ENCODE measurements at places on chromosomes 6 and 20.

- no peaks in the 10 kb centered on the region for H3K4me1 ChIP-seq
- no peaks in the 10 kb centered on the region for H3K27me3 ChIP-seq
- H3K27ac ChIP-seq, result no peak overlapping the region
- peaks cover 8% of the 10 kb centered on the region for H3K36me3 ChIP-seq
- DNase-seq, result no peak
- no peak overlapping the region for H3K4me3 ChIP-seq
These were observed 56.6 kb downstream of the SNX14 start for GRCh38 chr6:85537055-85537494.

GRCh38 chr6:16419636-16420336, 181.4 kb downstream of the GMPR start:
- peaks cover 61% of the 10 kb centered on the region for H3K4me1 ChIP-seq
- no peaks in the 10 kb centered on the region for H3K36me3 ChIP-seq
- peak overlapping the region; percentile 69 for H3K27ac ChIP-seq
- H3K4me3 ChIP-seq, result no peak overlapping the region
- DNase-seq, result no peak
- H3K27me3 ChIP-seq, result no peaks in the 10 kb centered on the region

- H3K36me3 ChIP-seq, result no peaks in the 10 kb centered on the region
- H3K4me3 ChIP-seq, result no peak overlapping the region
- no peak for DNase-seq
- H3K4me1 ChIP-seq, result no peaks in the 10 kb centered on the region
These were observed 60.9 kb downstream of the DLL1 start for GRCh38 chr6:170229851-170230519.

DNA sequence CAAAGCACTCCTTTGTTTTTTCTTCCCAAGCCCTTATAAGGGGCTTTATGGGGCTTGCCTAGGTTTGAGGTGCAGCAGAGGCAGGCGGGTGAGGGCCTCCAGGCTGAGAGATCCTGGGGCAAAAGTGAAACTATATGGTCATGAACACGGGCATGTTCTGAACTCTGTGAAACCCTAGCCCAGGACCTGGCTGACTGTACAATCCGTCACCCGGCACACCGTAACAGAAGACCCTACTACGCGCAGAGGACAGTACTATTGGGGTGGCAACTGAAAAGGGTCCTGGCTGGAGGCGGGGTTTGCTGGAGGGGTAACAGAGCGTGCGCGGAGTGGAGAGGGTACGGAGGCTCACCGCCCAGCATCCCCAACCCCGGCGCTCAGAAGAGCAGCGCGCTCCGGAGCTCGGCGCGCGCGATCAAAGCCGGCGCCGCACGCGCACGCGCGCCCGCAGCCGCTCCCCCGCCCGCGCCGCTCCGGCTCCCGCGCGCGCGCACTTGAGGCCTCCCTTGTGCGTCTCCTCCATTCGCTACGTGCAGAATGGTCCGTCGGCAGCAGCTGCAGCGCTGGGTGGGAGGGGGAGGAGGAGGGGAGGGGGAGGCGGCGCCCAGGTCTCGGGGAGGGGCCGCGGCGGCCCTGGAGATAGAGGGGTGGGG, 54.2 kb downstream of the MRPL14 start:
- peak overlapping the region; percentile 49 for H3K4me3 ChIP-seq
- H3K27me3 ChIP-seq, result no peaks in the 10 kb centered on the region
- H3K4me1 ChIP-seq, result peaks cover 20% of the 10 kb centered on the region
- no peak overlapping the region for H3K27ac ChIP-seq

DNA sequence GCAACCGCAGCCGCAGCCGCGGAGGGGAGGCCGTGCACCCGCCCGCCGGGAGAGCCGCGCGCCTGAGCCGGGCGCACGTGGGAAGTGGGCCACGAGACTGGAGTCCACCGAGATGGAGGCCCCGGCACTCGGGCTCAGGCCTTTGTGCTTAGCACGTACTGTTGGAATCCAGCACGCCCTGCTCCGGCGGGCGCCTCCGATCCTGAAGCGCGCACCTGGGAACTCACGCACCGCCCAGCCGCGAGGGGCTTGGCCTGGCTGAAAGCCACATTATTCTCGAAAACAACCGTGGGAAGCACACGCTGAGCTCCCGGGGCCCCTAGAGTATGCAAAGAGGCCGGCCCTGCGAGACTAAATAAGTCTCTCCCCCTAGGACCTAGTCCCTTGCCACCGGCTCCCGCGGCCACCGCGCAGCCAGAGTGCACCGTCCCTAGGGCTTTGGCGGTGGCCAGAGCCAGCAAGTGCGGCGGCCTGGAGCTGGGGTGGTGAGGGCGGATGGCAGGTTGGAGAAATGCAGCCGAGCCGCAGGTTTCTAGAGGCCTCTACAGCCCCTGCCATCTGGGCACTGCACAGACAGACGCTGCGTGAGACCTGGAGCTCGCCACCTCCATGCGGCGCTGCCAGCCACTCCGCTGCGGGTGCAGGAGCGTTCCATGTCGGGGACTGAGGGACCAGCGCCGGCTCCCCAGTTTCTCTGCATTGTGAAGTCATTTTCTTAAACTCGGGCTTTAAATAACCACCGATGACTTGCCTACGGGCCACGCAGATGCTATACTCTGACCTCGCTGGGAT, 42.0 kb upstream of the LY86 start:
- peak overlapping the region; percentile 35 for H3K4me3 ChIP-seq
- H3K4me1 ChIP-seq, result peaks cover 12% of the 10 kb centered on the region
- no peaks in the 10 kb centered on the region for H3K36me3 ChIP-seq
- H3K27me3 ChIP-seq, result peaks cover 9% of the 10 kb centered on the region
- H3K27ac ChIP-seq, result no peak overlapping the region
- DNase-seq, result no peak

DNA sequence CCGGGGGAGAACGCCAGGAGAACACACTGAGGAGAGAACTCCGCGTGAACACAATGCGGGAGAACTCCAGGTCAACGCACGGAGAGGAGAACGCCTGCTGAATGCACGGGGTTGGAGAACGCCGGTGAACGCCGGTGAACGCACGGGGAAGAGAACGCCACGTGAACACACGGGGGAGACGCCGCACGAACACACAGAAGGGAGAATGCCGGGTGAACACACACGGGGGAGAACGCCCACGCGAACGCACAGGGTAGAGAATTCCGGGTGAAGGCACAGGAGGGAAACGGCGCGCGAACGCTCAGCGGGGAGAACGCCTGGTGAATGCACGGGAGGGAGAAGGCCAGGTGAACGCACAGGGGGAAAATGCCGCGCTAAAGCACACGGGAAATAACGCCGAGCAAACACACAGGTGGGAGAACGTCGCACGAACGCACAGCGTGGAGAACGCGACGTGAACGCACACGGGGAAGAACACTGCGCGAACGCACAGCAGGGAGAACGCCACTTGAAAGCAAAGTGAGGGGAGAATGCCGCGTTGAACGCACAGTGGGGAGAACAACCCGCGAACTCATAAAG, 56.1 kb downstream of the RNASET2 start:
- no peaks in the 10 kb centered on the region for H3K4me1 ChIP-seq
- H3K27ac ChIP-seq, result no peak overlapping the region
- no peaks in the 10 kb centered on the region for H3K27me3 ChIP-seq
- no peaks in the 10 kb centered on the region for H3K36me3 ChIP-seq
- H3K4me3 ChIP-seq, result no peak overlapping the region

DNA sequence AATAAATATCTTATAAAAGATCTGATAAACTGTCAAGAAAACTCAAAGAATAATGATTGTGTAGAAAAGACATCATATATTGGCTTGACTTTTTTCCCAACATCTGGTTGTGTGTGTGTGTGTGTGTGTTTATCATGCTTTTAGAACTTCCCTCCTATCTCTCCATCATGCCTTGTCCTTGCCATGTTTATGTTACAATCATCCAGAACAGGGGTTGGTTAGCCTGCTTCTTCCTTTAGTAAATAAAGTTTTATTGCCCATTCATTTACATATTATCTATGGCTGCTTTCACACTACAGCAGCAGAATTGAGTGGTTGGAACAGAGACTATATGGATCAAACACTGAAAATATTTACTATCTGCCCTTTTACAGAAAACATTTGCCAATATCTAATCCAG, 52.8 kb upstream of the RIPOR2 start:
- no peak overlapping the region for H3K27ac ChIP-seq
- H3K36me3 ChIP-seq, result no peaks in the 10 kb centered on the region
- no peaks in the 10 kb centered on the region for H3K27me3 ChIP-seq
- H3K4me1 ChIP-seq, result peaks cover 70% of the 10 kb centered on the region
- no peak overlapping the region for H3K4me3 ChIP-seq
- DNase-seq, result no peak

GRCh38 chr6:38193481-38194281, 374.2 kb downstream of the ZFAND3 start:
- no peaks in the 10 kb centered on the region for H3K4me1 ChIP-seq
- no peaks in the 10 kb centered on the region for H3K27me3 ChIP-seq
- H3K27ac ChIP-seq, result no peak overlapping the region
- DNase-seq, result no peak
- H3K36me3 ChIP-seq, result peaks cover 3% of the 10 kb centered on the region

- peaks cover 25% of the 10 kb centered on the region for H3K4me1 ChIP-seq
- peak; percentile 45 for DNase-seq
- no peak overlapping the region for H3K4me3 ChIP-seq
- no peak overlapping the region for H3K27ac ChIP-seq
- H3K27me3 ChIP-seq, result no peaks in the 10 kb centered on the region
These were observed 69.9 kb downstream of the HACE1 start for GRCh38 chr6:104789770-104790190.

DNA sequence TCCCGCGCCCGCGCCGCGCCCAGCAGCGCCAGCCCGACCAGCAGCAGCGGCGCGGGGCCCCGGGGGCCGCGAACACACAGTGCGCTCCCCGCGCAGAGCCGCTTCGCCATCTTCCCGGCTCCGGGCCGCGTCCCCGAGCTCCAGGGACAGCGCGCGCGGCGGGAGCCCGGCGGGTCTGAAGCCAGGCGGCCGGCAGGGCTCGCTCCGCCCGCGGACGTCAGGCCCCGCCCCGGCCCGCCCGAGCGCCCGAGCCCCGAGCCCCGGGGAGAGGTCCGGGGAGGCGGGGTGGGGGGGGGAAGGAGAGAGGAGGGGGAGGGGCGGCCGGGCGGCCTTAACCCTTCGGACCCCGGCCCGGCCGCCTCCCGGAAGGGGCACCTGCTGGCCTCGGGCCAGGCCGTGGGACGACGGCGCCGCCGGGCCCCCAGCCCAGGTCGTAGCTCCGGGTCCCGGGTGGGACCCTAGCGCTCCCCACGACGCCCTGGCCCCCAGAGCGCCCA, at the start of gene LAMA5:
Gene LAMA5, minus strand, starts transcription at position 177 of the 497 bp plus-strand sequence. Its CDS starts 67 bp downstream, at position 110.
- H3K27me3 ChIP-seq, result peaks cover 18% of the 10 kb centered on the region
- no peaks in the 10 kb centered on the region for H3K36me3 ChIP-seq
- H3K4me3 ChIP-seq, result no peak within 1 kb of the TSS
- H3K27ac ChIP-seq, result no peak within 1 kb of the TSS
- DNase-seq, result no peak

- no peaks in the 10 kb centered on the region for H3K4me1 ChIP-seq
- DNase-seq, result no peak
- no peaks in the 10 kb centered on the region for H3K27me3 ChIP-seq
- H3K4me3 ChIP-seq, result no peak overlapping the region
These were observed 23.5 kb upstream of the CTNNBL1 start for GRCh38 chr20:37670351-37670791.

DNA sequence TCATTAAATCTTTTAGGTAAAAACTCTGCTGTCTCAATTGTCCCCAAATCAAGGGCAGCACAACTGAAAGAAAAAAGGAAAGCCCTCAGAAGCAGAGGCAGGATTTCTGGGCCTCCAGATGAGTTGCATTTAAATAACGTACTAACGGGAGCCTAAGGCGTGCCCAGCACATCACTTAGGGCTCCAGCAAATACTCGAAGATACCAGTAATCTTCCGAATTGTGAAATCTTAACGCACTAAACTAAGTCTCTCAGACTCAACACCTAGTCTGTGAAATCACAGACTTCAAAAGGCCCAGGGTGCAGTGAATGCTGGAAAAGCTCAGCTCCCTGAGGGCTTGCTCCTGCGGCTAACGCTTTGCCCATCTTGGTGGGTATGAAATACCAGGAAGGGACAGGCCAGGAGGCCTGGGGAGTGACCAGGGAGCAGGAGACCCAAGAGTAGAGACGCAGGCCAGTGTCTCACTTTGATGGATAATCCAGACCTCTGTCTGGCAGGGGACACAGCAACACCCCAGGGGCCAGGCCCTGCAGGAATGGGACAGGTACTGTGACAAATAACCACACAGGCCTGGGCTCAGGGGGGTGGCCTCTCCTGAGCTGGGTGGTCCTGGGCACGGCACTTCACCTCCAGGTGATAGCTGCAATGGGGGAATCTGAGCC, 36.4 kb downstream of the RRBP1 start:
- H3K4me1 ChIP-seq, result no peaks in the 10 kb centered on the region
- no peak overlapping the region for H3K27ac ChIP-seq
- H3K27me3 ChIP-seq, result no peaks in the 10 kb centered on the region
- no peak for DNase-seq

GRCh38 chr6:131492932-131493573, 80.0 kb upstream of the ARG1 start:
- no peak for DNase-seq
- no peaks in the 10 kb centered on the region for H3K36me3 ChIP-seq
- no peak overlapping the region for H3K27ac ChIP-seq
- H3K4me3 ChIP-seq, result no peak overlapping the region

DNA sequence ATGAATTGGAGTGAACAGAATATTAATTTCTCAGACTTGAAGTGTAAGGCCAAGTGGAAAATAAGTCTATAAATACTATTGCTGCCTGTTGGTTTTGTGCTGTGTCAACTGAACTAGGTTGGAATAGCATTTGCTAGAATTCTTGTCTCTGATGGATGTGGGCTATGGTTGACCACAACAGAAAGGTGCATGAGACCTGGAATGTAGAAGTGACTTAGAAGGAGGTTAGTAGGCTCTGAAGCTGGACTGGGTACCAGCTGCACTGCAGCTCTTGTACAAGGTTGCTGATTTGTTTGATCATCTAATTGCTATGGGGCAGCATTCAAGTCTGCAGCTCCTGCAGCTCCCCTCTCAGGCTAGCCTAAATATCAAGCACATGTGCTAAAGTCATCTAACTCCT, 479.0 kb upstream of the NRSN1 start:
- DNase-seq, result no peak
- no peaks in the 10 kb centered on the region for H3K27me3 ChIP-seq
- H3K27ac ChIP-seq, result no peak overlapping the region
- no peaks in the 10 kb centered on the region for H3K36me3 ChIP-seq

- peaks cover 51% of the 10 kb centered on the region for H3K4me1 ChIP-seq
- no peaks in the 10 kb centered on the region for H3K36me3 ChIP-seq
- no peak overlapping the region for H3K4me3 ChIP-seq
- DNase-seq, result no peak
- H3K27ac ChIP-seq, result peak overlapping the region; percentile 45
These were observed 54.2 kb downstream of the RAB44 start for GRCh38 chr6:36751833-36752186.

DNA sequence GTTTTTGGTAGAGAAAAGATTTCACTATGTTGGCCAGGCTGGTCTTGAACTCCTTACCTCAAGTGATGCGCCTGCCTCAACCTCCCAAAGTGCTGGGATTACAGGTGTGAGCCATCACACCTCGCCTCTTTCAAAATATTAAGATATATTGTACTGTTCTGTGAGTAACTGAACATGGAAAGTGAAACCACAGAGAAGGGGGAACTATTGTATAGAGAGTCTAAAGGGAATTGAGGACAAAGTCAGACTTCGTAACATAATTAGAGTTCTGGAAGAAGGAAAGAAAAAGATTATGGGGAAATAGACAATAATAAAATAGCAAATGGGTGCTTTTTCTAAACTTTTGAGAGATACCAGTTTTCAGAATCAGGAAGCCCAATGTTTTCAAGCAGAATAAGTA, 17.4 kb upstream of the AKAP7 start:
- no peaks in the 10 kb centered on the region for H3K27me3 ChIP-seq
- H3K27ac ChIP-seq, result no peak overlapping the region
- DNase-seq, result no peak
- no peaks in the 10 kb centered on the region for H3K36me3 ChIP-seq
- H3K4me1 ChIP-seq, result no peaks in the 10 kb centered on the region
- H3K4me3 ChIP-seq, result no peak overlapping the region

Measured in CD4-positive, alpha-beta memory T cell (primary cell).